ENCODE measurements at places on chromosomes 4 and X.

DNA sequence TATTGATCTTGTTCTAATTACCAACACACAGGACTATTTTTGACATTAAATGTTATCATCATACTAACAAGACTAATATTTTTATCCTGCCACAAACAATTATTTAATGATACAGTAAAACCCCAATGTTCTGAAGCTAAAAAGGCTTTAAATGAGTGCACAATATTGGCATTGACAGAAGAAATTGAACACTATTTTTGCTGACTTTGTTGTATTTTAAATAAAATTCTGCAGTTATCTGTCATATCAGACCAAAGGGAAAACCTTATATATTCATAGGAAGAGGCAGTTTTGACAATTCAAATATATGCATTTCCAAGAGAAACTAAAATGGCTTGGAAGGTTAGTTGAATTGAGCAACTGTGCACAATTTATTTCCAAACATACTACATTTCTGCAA lies 397.8 kb upstream of the GALNT7 start:
- no peak for DNase-seq

- no peak for DNase-seq
Measured at GRCh38 chrX:70089604-70090297, 27.5 kb downstream of the OTUD6A start.

GRCh38 chrX:57918750-57919436 lies 8.6 kb upstream of the ZXDA start:
- no peak for DNase-seq

DNA sequence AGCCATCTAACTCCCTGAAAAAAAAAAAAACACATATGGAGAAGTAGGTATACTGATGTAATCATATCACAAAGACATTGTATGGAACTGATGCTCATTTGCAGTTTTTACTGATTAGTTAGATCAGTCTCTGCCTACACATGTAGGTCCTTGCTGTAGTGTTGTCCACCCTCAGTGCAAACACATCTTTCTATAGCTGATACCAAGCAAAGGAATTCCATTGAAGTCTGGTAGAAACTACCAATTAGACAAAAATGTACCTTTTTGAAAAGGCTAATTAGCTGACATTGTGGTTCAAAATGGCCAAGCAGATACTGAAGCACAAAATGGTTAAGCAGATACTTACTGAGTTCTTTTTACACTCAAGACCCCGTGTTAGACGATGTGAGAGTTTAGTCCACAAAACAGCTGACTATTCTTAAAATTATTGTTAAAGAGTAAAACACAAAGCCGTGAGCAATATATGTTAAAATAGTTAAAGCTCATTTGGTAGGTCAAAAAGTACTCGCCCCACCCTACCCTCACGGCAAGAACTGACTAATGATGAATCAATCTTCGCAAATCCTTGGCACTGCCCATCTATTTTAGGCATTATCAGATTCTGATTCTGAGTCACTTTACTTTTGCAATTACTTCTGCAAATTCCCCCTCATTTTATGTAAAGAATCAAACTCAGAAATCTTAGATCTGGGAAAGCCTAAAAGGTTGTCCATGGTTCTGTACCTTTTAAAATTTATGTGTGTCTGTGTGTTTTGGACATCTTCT lies 40.4 kb downstream of the COL4A6 start:
- DNase-seq: no peak

GRCh38 chr4:110087070-110087708 lies 111.2 kb downstream of the ELOVL6 start:
- DNase-seq: peak; percentile 41

GRCh38 chr4:156643826-156644225 lies 327.8 kb downstream of the PDGFC start:
- no peak for DNase-seq

GRCh38 chr4:140233791-140234696 lies 80.1 kb upstream of the MAML3 start:
- DNase-seq: no peak

DNA sequence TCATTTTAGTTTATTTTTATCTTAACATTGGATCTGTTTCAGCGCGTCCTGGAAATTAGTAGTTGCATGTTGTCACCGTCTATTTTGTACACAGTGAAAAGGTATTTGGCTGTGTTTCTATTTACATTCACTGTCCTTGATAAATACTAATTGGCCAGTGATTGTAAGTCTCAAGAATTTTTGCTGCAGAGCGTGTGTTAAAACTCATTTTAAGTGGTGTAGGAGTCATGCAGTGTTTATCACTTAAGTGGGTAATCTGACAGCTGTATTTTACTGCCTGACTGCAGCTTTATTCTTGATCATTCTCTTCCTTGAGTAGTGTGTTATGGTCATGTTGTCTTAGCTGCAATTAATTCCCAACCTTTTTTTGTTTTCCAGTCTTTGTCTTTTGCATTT lies 9.8 kb downstream of the GUCY1A1 start:
- DNase-seq: no peak

DNA sequence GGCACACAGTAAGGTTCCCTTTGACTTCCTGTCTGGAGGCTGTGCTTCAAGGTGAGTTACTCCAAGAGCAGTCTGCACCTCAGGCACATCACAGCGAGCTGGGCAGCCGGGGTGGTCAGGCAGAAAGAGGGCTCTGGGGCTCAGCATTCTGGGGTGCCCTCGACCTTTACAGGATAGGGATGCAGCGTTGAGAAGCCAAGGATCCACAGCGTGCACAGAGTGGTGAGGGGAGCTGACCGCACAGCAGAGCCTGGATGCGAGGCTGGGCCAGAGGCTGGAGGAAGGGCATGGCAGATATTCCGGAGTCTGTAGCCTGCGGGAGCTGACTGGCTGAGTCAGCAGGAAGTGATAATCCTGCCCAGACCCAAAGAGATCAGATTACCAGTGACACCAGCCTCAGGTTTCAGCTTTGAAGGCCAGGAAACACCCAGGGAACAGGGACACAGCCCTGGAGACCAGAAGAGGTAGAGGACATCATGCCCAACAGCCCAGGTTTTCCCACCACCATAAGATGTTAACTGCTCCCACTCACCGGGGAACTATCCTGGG lies 38.4 kb upstream of the PDLIM3 start:
- no peak for DNase-seq

DNA sequence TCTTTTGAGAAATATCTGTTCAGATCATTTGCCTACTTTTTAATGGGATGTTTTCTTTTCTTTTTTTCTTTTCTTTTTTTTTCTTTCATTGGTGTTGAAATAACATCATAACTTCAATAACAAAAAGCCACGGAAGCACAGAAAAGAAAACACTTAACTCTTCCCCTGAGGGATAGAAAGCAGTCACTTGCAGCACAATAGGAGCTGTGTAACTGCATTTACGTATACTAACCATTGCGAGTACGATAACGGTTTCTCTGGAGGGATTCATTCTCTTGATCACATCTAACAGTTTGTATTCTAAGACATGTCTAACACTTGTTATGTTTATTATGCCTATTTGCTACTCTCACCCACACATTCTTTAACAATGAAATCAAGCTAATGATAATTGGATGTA lies 27.3 kb downstream of the C4orf46 start:
- DNase-seq: no peak

GRCh38 chr4:139229534-139230039 lies 50.4 kb downstream of the MGARP start:
- DNase-seq: peak; percentile 55

GRCh38 chr4:100938698-100939097 lies 408.6 kb downstream of the PPP3CA start:
- DNase-seq: no peak

DNA sequence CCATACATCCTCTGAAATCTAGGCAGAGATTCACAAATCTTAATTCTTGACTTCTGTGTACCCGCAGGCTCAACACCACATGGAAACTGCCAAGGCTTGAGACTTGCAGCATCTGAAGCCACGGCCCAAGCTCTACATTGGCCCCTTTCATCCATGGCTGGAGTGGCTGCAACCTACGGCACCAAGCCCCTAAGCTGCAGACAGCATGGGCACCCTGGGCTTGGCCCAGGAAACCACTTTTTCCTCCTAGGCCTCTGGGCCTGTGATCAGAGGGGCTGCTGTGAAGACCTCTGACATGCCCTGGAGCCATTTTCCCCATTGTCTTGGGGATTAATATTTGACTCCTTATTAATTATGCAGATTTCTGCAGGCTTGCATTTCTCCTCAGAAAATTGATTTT lies 457.9 kb downstream of the GRIA2 start:
- DNase-seq: no peak

DNA sequence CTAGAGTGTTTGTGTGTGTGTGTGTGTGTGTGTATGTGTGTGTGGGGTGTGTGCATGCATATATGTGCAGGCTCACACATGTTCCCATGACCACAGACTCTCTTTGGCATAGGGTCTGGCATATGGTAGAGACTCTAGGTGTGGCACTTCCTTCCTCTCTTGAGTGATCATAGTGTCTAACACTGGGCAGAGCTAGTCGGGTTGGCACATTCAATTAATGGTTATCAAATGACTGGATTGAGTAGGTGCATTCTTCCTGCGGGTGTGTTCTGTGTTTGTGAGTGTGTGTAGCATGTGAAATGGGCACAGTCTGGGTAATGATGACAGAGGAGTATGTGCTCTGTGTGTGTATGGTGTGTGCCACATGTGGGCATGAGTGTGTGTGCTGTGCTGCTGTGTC lies 106.5 kb downstream of the EFNB1 start:
- no peak for DNase-seq

DNA sequence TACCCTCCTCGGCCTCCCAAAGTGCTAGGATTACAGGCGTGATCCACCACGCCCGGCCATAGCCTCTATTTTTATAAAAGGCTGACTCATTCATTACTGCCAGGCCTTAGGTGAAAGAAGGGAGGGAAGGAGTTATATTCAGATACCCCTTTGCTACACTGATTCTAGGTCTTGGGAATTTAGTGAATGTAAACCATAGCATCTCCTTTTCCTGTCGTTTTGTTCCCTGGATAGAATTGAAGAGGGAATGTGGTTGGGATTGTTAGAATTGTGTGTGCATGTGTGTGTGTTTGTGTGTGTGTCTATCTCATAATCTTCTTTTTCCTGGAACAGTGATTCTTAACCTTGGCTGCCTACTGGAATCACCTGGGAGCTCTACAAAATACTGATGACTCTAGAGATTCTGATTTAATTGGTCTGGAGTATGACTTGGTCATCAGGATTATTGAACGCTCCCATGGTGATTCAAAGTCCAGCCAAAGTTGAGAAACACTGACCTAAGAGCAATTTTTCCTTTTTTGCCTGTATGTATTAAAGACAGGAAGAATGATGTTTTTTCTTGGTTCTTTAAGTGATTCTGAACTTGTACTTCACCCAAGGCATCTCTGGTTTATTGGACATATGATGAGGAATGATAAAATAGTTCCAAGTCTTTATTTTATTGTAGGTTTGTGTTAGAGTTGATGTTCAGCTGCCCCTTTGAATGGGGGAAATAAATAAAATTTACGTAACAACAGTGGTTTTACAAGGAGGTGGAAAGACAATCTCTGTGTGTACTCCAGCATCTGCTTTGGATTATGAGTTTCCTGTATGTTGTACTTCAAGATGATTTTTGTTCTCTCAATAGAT lies 37.0 kb downstream of the NAP1L5 start:
- no peak for DNase-seq

GRCh38 chr4:182809417-182810102 lies 107.6 kb downstream of the DCTD start:
- no peak for DNase-seq

GRCh38 chrX:68723491-68724155 lies 76.2 kb downstream of the STARD8 start:
- no peak for DNase-seq
